NCI-H2171 treated with DMSO at 0.1 percent for 48 hours (cell line): ENCODE measurements at places on chromosomes 1 and 21.

- DNase-seq = peak; percentile 78
Measured at GRCh38 chr1:154479764-154480421, 22.1 kb upstream of the TDRD10 start.

- no peak for DNase-seq
Measured at GRCh38 chr1:156004843-156005584, 15.7 kb downstream of the SSR2 start.

GRCh38 chr1:94235189-94236012, 2.0 kb downstream of the ARHGAP29 start:
- DNase-seq = no peak

DNA sequence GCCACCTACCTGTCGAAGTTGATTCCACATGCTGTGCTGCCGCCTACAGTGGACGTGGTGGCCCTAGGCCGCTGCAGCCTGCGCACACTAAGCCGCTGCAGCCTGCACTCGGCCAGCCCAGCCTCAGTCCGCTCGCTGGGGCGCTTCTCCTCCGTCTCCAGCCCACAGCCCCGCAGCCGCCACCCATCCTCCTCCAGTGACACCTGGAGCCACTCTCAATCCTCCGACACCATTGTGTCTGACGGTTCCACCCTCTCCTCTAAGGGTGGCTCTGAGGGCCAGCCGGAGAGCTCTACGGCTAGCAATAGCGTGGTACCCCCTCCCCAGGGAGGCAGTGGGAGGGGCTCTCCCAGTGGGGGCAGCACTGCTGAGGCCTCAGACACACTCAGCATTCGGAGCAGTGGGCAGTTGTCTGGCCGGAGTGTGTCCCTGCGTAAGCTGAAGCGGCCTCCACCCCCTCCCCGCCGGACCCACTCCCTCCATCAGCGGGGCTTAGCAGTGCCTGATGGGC, 46.9 kb downstream of the YARS1 start:
- DNase-seq = no peak

DNA sequence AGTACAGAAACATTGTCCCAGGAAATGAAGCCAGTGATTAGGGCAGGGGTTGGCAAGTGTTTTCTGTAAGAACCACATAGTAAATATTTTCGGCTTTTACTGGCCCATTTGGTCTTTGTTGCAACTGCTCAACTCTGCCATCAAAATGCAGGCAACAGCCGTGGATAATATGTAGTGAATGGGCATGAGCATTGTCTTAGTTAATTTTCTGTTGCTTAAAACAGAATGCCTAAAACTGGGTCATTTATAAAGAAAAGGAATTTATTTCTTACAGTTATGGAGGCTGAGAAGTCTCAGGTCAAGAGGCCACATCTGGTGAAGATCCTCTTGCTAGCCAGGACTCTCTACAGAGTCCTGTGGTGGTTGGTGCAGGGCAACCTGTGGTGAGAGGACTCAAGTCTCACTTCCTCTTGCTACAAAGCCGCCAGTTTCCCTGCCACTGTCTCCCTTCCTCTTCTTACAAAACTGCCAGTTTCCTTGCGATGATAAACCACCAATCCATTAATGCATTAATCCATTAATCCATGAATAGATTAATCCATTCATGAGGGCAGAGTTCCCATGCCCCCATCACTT, 166.4 kb downstream of the PSMG1 start:
- no peak for DNase-seq

GRCh38 chr1:31180338-31180737, 59.3 kb downstream of the NKAIN1 start:
- no peak for DNase-seq

DNA sequence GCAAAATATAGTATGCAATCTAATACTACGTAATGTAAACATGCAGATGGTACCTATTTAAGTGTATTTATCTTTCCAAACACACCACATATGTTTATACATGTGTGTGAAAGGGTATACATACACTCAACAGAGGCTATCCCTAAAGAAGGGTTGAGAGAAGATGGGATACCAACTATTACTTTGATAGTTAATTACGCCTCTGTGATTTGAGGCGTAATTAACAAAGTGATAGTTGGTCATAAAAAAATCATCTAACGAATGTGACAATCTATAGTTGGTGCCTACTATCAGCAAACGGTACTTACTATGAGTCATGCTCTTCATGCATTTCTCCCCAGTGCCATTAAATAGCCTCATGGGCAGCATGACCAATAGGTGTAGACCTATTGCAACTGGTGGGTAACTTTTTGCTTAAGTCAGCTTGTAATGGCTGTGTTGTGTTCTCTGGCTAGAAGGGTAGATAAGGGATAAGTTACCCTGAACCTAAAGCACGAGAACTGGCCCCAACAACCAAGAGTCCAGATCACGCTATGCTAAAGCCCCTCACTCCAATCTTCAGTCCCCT, 15.3 kb downstream of the RCAN1 start:
- DNase-seq = peak; percentile 26

GRCh38 chr1:221509575-221510355, 232.1 kb downstream of the DUSP10 start:
- no peak for DNase-seq

DNA sequence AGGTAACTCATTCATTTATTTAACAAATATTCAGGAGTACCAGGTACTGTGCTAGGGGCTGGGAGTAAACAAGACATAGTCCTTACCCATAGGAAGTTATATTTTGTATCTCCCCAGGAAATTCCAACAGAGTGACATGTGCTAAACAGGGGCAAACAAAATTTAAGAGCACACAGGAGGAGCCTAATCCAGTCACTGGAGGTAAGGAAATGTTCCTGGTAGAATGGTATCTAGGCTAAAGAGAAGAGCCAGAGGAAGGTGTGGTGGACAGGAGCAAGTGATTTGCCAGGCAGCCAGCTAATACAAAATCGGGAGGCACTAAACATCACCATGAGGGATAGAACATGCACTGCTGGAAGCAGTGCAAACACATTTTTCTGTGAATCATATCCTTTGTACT, 10.4 kb downstream of the TEX38 start:
- no peak for DNase-seq

DNA sequence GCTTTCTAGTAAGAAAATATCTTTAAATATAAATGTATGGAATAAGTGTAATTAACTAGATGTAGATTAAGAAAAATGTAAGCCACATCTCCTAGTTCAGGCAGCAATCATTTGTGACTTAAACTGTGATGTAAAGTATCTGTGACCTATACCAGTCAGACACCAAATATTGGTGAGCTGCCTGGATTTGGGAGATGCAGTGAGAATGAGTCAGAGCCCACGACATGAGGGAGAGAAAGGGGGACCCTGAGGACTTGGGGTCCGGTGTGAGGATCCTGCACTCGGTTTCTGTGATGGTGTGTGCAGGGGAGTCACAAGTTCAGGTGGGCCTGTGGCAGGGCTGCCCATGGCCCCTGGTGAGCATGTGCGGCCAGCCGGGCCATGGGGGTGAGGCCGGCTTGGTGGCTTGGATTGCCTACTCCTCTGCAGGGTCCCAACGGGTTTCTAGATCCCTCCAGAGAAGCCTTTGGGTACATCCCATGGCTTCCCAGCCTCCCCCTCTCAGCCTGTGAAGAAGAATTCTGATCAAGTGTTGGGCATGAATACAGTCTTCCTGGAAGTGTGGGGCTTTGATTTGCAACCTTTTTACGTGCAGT, 19.0 kb upstream of the ABCG1 start:
- no peak for DNase-seq

DNA sequence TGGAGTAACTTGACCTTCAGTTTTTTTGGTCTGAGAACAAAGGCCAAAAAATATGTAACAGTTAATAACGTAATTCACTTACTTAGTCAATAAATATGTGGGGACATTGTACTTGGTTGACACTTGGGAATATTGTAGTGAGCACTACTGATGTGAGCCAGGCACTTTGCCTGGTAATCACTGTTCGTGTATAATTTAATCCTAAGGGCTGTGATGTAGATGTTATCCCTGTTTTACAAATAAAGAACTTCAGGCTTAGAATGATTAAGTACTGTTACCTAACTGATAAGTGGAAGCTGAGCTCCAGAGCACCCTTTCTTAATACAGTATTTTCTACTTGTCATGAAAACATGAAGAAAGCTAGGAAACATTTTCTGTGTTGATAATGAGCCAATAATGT, 28.0 kb downstream of the PTBP2 start:
- no peak for DNase-seq

GRCh38 chr21:44875316-44875700, 1.8 kb upstream of the PTTG1IP start:
- DNase-seq = no peak

GRCh38 chr1:55708781-55709180, 493.6 kb upstream of the USP24 start:
- DNase-seq = no peak

DNA sequence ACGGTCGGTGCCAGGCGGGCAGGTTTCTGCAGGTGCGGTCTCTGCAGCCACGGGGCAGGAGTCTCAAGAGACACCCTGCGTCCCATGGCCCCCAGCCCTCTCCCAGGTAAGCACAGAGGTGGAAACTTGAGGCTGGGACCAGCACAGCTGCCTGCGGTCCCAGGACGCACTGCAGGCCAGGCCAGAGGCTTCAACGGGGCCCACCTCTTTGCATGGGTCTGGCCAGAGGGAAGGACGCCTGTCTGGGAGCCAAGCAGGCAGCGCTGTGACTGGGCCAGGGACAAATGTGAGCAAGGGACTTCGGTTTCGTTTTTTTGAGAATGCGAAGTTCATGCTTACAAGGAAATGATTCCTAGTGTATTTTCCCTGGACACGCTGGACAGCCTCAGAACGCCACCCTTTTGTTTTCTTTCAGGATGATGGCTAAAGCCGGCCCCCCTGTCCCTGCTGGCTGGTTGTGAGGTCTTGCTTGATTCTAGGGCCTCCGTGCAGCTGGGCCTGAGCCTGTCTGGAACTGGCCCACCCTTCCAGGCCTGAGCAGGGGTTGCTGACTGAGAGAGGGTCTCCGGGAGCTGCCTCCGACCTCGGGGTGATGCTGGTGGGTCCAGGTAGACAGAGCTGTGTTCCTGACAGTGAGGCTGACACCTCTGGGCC, 38.3 kb downstream of the MORN1 start:
- DNase-seq = no peak

DNA sequence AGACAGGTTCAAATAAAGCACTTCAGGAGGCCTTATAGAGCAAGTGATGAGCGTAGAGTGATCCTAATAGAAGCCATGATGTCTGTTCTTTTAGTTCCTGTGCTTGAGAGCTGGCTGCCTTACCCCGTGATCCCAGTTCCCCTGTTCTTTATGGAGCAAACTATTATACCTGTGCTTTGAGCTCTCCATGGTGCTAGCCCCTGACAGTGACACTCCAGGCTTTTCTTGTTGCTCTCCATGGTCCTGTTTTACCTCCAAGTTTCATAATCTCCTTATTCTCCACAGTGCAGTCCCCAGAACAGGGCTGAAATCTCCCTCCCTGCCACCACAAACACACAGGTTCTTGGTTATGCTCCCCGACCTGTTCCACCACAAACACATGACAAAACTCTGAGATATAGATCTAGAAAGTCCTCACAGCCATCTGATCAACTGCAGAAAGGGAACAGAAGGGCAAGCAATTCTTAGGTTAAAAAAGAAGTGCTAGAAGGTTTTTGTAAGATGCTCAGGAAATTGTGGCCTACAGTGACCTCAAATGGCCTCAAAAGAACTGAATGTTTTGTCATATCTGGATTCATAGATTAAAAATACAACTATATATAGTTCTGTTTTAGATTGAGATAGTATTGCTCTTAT, 6.0 kb downstream of the CADM3 start:
- DNase-seq = no peak

- DNase-seq = no peak
Measured at GRCh38 chr1:239558991-239559390, 172.6 kb downstream of the CHRM3 start.

GRCh38 chr1:172117800-172118199, 276.5 kb downstream of the DNM3 start:
- no peak for DNase-seq

DNA sequence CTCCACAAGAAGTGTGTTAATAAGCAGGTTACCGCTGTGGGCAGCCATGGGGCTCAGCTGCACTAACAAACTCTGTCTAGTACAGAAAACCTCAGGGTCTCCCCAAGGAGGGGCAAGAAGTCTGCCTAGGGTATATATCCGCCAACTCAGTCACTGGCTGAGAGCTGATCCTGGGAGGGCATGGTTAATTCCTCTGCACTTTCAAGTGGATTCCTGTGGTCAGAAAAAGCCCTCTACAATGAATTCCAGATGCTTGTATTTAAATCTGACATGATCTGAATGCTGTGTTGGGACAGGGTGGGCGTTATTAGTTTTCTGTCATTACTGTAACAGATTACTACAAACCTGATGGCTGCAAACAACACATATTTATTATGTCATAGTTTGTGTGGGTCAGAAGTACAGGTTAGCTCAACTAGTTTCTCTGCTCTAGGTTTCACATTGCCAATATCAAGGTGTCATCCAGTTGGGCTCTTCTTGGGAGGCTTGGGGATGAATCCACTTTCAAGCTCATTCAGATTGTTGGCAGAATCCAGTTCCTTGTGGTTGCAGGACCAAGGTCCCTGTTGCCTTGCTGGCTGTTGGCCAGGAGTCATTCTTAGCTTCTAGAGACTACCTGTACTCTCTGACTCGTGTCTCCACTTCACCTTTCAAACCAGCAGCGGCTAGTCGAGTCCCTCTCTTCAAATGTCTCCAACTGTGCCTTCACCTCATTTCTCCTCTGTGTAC, 8.0 kb upstream of the SELE start:
- DNase-seq = no peak

- no peak for DNase-seq
Measured at GRCh38 chr1:39642796-39643195, 3.4 kb upstream of the HEYL start.

- no peak for DNase-seq
Measured at GRCh38 chr1:47756006-47756405, 241.2 kb downstream of the TRABD2B start.

GRCh38 chr1:191620883-191621282, 537.4 kb upstream of the RGS18 start:
- DNase-seq = no peak

DNA sequence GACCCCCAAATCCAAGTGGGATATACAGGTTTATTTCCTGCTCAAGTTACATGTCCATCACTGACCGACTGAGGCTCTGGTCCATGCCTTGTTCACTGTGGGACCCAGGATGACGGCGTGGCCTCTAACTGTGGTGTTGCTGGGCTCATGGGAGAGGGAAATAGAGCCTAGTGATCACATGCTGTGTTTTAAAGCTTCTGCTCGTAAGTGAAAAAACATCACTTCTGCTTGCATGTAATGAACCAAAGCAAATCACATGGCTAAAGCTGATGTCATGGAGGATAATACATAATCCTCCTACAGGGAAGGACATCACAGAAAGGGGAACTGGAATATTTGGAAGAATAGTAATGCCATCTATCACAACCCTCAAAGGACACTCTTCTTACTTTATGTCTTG, 107.6 kb downstream of the FASLG start:
- no peak for DNase-seq

DNA sequence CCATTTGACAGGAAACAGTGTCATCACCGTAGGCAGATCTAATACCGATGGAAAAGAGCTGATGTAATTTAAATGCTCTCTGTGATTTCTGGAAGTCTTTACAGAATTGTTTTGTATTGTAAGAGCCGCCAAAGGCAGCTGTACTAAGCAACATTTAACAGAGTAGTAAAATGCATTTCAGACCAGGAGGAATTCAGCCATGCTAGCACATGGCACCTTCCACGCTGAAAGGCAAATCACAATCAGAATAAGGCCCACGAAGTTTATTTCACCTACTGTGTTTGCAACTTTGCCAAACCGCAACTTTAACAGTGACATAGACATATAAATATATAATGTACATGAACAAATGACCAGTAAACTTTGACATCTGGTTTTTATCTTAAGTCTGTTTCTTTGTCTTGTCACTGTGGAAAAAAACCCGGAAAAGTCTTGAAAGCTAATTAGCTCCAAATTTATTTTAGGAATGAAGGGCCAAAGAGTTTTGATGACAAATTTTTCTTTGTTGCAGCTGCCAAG, 26.1 kb upstream of the DISC1 start:
- DNase-seq = no peak

- DNase-seq = no peak
Measured at GRCh38 chr1:118323246-118323645, 138.2 kb upstream of the SPAG17 start.
